NCI-H2081 treated with DMSO at 0.1 percent for 48 hours (cell line): ENCODE measurements at places on chromosomes 11 and 22.

GRCh38 chr11:68146010-68146540 lies 24.9 kb upstream of the CHKA start:
- DNase-seq, result no peak

- DNase-seq, result no peak
These were observed 673 bp upstream of the PANX2 start for GRCh38 chr22:50169774-50170341.

DNA sequence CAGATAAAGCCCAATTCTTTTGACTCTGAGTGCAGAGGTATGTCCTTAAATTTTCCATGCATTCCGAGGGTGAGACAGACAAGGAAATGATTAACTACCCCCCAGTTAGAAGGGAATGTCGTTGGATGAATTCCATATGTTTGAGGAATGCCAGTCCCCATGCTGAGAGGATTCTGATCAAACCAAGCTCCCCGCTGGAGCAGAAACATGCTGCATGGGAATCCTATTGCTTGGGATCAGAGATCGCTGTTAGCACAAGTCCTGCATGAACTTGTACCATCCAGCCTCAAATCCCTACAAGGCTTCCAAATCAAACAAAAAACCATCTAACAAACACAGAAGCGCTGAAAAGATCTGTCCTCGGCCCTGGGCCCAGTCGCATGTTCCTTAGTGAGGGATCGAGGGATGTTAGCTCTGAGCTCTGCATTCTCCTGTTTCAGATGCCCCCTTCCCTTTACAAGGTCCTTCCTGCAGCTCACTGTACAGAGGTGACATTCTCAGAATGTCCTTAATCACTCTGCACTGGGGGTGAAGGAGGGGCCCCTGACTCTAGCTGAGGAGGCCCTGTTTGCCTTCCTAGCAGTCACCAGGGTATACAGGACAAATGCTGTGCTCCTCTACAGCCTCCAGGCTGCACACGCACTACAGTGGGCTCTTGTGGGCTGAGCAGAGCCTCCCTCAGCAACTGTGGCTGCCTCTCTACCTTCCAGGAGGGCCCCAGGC lies 353.4 kb downstream of the TENM4 start:
- no peak for DNase-seq

DNA sequence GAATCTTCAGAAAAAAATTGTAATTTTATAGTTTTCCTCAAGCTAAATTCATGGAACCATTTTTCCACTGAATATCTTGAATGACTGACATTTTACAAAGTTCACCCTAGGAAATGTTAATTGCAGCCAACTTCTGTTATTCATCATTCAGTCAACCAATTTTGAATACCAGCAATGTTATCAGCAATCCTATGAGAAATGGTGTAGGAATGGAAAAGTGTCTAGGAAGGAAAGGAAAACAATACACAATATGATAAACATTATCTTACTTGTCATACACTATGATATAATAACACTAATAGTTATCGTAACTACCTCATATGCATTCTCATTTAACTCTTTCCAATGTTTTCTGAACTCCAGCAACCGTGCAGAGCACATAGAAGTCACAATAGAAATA lies 790.5 kb upstream of the LRRC4C start:
- DNase-seq, result no peak

- DNase-seq, result no peak
These were observed 5.6 kb upstream of the SYT8 start for GRCh38 chr11:1829039-1829820.
